ENCODE measurements at places on chromosomes 12 and 14.

GRCh38 chr12:2346416-2346815, 293.6 kb downstream of the CACNA1C start:
- DNase-seq: no peak

DNA sequence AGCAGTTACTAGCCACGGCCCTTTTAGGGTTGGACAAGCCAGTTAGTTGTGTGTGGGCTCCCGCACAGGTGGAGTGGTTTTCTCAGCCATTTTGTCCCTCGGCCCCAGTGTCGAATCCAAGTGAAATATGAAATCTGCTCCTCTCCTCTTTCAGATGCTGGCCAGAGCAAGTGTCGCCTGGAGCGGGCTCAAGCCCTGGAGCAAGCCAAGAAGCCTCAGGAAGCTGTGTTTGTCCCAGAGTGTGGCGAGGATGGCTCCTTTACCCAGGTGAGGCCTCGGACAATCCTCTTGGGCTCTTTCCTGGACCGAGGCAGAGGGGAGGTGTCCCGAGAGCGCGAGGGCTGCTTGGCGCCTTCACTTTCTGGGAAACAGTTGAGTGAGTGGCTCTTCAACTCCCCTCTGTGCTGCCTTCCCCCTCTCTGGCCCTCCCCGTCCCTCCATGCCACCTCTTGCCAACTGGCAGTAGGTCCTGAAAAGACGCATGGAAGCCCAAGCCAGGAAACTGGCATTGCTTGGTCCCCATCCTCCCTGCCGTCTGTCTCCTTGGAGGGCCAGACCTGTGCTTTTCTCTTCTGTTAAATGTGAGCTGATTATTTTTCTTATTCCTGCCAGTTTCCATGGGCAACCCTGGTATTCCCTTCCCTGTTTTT, 74.2 kb downstream of the SMOC1 start:
- no peak for DNase-seq

DNA sequence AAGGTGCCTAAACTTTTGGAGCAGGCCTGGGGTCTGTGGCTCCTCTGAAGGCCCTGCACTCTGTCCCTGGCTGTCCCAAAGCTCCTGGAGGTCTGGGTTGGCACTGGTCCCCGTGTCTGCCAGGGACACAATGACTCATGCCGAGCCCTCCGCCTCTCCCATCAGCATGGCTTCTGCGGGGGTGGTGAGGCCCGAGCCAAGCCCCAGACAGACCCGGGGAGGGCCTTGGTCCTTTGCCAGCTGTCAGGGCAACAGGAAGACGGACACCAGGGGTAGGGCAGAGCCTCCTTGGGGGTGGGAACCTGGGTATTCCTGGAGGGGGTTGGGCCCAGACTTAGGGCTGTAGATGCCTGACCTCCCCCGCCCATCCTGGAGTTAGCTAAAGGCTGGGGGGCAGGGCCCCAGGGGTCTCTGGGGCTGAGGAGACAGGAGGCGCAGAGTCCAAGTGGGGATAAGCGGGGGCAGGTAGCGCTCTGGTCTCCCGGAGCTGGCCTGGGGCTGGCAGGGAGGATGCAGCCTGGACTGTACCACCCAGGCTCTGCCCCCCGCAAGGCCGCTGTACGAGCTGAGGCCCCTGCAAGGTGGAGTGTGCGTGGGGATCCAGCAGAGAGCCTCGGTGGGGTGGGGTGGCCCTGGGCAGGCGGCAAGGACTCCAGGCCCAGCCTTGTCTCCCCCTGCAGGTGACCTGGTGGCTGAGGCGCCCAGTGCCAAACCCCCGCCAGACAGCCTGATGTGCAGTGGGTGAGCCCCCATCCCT, 16.4 kb upstream of the PUS1 start:
- DNase-seq: peak; percentile 41

DNA sequence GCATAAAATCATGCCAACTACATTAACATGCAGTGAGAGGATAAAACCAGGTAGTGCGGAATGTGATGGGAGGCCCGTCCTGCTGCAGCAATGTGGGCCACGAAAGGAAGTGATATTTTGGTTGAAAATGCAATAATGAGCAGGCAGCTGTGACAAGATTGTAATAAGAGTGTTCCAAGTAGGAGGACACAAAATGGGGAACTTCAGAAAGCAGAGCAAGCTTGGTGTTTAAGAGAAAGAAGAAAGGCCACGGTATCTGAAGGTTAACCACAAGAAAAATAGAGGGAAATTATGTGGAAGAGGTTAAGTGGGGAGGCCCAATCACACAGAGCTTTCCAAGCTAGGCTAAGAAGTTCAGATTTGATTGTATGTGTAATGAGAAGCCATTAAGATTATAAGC, 34.3 kb downstream of the OVCH1 start:
- no peak for DNase-seq

GRCh38 chr14:95006051-95006450, 151.3 kb downstream of the DICER1 start:
- no peak for DNase-seq

All from RKO (cell line).